ENCODE measurements at places on chromosomes 5 and 9.

- no peak for DNase-seq
Observed at GRCh38 chr9:107251756-107252322, 31.2 kb upstream of the RAD23B start.

DNA sequence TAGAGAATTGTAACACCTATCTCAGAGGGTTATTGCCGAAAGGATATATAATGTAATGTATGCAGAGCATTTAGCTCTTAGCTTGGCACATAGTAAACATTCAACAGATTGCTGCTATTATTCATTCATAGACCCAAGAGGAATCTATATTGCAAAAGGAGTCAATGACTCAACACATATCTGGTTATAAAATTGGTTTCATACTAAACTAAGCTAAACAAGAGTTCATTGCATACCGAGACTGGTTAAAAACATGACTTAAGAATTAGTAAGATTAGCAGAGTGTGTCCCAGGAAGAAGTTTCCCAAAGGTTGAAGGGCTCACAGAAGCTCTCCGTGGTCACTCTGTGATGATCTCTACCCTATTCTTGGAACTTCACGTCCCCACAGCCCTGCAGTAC lies 339.6 kb upstream of the CCNH start:
- peak; percentile 85 for DNase-seq

DNA sequence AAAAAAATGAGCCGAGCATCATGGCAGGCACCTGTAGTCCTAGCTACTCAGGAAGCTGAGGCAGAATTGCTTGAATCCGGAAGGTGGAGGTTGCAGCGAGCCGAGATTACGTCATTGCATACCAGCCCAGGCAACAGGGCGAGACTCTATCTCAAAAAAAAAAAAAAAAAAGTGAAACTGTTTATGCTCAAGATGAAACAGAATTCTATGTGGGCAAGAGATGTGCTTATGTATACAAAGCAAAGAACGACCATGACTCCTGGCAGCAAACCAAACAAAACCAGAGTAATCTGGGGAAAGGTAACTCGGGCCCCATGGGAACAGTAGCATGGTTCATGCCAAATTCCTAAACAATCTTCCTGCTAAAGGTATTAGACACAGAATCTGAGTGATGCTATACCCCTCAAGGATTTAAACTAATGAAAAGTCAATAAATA lies 32.6 kb upstream of the PLAC8L1 start:
- DNase-seq: peak; percentile 48

DNA sequence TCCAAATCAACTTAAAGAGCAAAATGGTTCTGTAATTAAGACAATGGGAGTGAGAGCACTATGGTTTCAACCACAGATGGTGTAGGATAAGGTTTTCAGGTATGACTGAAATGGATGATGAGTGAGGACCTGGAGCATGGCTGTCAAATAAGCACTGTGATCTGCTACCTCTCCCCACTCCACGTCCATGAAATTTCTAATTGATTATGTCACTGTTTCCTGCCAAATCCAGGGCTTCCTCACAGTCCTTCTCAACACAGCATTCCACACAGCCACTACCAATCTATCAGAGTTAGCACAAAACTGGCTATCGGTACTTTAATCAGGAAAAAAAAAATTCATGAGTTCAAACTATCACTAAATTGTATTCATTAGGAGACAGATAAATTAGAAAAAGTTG lies 420.4 kb upstream of the WWC1 start:
- no peak for DNase-seq

- peak; percentile 10 for DNase-seq
Observed at GRCh38 chr9:83070261-83070660, 7.3 kb upstream of the RASEF start.

All from PC-3 (cell line).